NCI-H2171 (cell line): ENCODE measurements at places on chromosomes 3 and 15.

GRCh38 chr3:56111606-56112304 is 356.5 kb downstream of the ERC2 start:
- DNase-seq = no peak

DNA sequence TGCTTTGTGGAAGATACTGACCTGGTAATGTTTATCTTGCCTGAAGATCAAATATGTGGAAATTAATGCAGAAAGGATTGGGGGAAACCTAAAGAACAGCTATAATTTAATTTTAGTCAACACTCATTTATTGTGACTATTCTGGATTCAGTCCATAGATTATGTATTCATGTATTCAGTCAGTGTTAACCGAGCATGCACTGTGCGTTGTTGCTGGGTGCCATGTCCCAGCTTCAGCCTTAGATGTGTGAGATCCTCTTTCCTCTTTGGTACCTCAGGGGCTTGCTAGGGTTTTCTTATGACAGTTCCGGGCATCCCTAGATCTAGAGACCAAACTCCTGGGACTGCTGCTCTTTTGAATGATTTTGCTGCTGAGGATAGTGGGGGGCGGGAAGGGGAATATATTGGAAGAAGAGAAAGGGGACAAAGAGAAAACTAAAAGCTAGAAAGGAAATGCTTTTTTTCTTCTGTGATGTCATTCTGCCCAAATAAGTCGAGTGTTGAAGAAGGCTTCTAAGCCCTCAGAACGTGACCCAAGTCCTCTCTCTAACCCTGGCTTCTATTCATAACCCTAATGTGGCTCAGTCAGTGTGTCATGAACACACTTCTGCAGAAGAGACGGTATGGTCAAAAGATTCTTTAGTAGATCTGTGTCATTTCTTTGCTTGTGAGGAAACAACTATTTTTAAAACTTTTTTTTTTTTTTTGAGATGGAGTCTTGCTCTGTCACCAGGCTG is 33.5 kb downstream of the STARD9 start:
- no peak for DNase-seq

GRCh38 chr15:28116521-28117431 is 17.7 kb upstream of the OCA2 start:
- no peak for DNase-seq

DNA sequence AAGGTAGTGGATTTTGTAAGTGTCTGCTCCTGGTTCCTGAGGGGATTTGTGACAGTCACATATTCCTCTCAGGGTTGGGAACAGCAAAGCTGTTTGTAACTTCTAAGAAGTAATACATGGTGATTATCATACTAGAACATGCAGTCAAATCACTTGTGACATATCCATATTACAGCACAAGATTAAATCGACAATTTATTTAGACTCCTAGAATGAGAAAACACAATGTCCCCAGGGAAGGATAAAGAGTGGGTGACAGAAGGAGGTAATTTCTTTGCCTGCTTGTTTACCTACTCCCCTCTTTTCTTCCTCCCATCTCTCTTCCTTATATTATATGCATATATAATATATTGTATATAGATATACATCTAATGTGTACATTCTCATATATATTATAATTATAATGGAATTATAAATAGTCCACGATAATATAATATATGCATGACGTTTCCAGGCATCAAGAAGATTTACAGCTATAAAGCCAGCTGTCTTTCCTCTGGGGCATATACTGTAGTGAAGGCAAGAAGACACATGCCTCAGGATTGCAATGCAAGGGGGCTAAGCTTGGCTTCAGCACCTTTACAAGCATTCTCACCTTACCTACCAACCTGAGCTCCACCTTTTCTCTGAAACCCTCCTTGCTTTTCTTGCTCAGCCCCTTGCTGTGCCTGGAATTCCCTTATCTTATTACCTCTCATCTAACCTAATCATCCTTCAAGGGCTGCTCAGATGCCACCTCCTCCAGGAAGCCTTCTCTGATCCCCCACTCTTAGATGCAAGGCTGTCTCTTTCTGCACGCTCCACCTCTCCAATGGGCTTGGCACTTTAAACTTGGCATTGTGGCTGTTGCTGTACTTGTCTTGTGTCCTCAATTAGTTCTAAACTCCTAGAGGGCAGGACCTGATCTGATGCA is 73.1 kb upstream of the PIAS1 start:
- DNase-seq = peak; percentile 53

DNA sequence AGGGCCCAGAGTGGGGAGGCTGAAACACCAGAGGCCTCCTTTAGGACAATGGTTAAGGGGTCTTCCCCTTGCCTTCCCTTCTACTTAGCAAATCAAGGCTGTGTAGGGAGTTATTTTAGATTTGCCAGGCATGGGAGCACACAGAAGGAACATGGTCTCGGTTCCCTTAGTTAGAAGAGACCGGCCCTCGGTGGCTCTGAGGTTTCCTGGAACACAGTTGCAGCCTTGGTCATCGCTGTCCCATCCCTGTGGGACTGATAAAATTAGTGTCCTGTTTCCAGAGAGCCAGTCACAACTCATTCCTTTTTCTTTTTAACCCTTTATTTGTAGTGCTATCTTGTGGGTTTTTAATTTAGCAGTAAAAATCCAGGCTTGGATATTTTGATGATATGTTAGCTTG is 81.4 kb downstream of the CRTC3 start:
- no peak for DNase-seq

DNA sequence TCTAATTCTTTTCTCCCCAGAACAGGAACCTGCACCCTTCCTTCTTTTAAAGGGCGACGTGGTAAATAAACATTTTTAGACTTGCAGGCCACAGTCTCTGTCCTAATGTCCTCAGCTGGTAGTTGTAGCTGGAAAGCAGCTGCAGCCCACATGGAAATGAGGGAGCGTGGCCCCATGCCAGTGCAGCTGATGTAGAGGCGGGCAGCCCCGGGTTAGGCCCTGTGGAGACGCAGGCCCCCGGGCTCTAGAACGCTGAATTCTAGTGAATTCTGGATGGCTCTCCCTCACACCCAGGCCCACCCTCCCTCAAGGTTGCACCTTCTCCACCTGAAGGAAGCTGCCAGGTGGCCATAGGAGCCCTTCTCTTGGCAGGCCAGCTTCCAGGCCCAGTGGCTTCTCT is 52.3 kb downstream of the PGPEP1L start:
- no peak for DNase-seq

GRCh38 chr3:138232705-138233364 is 45.7 kb downstream of the ARMC8 start:
- no peak for DNase-seq

DNA sequence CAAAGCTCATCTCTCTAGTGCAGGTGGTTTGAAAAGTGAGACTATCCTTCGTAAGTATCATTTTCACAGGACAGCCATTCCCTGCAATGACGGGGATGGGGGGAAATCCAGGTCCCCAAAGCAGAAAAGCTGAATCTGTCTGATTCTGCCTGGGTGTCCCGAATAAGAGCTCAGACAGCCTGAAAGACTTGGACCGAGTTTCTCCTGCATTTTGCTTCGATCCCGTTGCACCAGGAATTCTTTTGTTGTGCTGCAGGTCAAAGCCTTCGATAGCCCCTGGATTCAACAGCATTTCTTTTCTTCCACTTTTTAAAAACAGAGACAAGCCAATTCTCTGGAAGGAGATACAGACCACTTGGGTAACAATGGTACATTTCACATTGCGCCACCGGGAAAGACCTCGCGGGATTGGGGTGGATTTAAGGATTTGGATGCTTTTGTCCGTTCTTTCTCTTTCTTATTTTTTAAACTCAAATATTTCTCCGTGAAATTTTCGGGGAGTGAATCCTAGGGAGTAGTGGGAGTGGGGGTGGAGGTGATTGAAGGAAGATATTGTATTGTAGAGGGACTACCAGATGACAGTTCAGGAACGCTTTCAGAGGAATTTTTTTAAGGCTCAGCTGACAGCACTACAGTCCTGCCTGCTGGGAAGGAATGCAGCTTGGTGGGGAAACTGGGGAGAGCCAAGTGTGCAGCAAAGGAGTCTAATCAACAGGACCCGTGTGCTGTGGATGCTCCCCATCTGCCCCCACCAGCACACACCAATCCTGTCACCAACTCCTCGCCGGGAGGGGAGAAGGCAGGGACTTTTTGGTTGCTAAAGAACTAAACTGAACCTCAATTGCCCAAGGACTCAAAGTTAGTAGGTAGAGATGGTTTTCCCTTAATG is 2.6 kb downstream of the SLITRK3 start:
- DNase-seq = no peak

DNA sequence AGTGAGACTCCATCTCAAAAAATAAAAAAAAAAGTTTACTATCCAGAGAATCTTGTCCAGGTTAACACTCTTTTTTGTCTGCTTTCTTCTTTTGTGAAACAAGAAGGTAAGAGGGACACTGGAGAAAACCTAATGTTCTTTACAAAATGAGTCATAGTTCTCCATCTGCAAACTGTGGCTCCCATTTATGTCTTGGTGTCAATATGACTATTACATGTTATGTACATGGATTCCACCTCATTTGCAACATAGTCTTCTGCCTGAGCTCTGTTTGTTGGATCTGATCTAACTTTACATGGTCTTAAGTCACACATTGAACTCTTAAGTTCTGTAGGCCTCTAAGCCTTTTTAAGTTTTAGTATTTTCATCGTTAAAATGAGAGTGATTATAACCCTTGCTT is 421.2 kb upstream of the TPRG1 start:
- no peak for DNase-seq

- no peak for DNase-seq
Observed at GRCh38 chr3:164250923-164251322, 827.4 kb downstream of the SI start.

DNA sequence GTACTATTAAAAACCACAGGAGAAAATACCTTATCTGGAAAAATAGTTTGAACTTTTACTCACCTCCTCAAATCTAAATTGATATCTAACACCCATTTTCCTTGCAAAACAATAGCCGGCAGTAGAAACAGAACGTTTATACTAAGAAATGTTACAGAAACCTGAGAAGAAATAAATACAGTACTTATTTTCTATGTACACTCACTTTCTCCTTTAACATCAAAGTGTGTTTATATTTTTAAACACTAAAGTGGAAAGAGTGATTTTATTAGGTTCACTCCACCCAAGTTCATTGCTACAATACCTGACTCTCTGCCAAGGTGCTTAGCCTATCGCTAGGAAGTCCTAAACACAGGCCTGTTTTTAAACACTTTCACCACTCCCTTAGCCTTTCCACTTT is 87.8 kb upstream of the TJP1 start:
- no peak for DNase-seq

DNA sequence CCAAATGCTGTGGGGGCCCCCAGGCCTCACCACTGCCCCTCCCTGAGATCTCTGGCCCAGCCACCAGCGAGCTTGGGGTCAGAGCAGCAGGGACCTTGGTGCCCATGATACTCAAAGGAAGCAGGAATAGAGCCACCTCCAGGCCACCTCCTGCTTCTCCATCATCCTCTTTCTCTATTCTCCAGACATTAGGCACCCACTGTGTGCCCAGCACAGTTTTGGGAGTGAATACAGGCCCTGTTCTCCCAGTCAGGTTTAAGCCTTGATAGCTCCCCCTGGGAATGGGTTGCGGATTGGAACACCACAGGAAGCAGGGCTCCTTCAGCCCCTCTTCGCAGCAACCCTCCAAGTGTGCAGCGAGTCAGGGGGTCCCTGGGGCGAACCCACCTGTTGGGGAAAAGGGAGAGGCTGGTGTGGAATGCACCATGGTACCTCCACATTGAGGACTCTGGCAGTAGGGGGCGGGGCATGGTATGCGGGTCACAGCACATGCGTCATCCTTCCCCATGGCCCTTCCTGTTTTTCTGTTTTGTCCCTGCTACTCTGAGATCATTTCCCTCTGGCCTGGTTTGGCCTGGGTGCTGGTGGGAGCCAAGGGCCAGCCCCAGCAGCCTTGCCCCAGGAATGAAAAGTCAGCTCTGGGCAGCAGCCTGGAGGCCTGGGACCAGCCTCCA is 14.2 kb upstream of the SEMA3B start:
- no peak for DNase-seq

- no peak for DNase-seq
Observed at GRCh38 chr3:65833761-65834505, 204.8 kb downstream of the MAGI1 start.

- no peak for DNase-seq
Observed at GRCh38 chr3:188279502-188280335, 125.8 kb downstream of the LPP start.

DNA sequence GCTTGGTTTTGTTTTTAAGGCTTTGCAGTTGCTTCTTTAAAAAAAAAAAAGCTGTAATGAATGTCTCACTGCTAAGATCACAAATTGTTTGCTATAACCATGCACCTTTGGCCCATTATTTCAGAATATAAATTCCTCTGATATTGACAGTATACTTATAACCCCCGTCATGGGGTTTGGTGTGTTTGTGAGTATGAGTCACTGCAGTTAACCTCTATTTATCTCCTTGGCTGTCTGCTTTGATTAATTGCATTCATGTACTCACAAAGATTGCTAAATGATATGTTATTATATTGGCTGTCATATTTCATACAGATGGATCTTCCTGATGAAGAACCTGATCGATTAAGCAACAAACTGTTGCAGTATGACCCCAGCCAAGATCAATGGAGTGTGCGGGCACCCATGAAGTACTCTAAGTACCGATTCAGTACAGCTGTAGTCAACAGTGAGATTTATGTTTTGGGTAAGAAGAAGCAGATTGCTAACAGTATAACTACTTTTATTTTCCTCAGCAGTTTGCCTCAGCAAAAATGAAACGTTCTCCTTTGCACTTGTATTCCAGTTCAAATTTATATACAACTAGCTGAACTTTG is 14.9 kb downstream of the KBTBD12 start:
- no peak for DNase-seq

GRCh38 chr3:10160346-10160745 is 4.4 kb upstream of the IRAK2 start:
- no peak for DNase-seq

GRCh38 chr3:155101398-155101797 is 21.3 kb downstream of the MME start:
- DNase-seq = no peak

DNA sequence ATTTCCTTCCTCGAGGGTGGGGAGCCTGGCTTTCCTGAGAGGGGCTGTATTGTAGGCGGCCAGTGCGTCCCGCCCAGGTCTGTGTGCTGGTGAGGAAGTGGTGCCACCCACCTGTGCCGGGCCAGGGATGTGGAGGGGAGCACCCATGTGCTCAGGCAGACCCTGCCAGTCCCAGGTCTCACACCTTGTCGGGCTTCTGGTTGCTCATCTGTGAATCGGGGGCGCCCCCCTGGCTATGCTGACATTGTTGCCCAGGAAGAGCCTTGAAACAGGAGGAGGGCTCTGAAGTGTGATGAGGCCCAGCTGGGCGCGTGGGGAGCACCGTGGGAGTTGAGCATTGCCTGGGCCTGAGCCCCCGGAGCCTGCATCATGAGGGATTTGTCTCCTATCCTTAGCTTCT is 4.8 kb downstream of the FBLN2 start:
- DNase-seq = no peak

- no peak for DNase-seq
Observed at GRCh38 chr3:79125313-79125984, 642.3 kb downstream of the ROBO1 start.

- DNase-seq = no peak
Observed at GRCh38 chr3:9340472-9340902, 22.4 kb upstream of the THUMPD3 start.

- DNase-seq = no peak
Observed at GRCh38 chr3:72234391-72234790, 449.4 kb upstream of the PROK2 start.
